Sigmoid colon (tissue), 7 donors: ENCODE measurements at places on chromosomes 16 and 17. TPM values are rescaled to one million over a fixed set of nuclear protein-coding genes. Genes with fewer than 3 reads are reported as not detected.

Gene DOC2A
- total RNA-seq: not detected

Gene KRTAP1-5
- not detected for total RNA-seq

Gene MC1R
- total RNA-seq: 4.2 TPM

Gene CSH2
- not detected for total RNA-seq

Gene DNAJA3
- total RNA-seq: 44.7 TPM

Gene KATNIP
- 17.3 TPM for total RNA-seq

Gene ABI3
- total RNA-seq: 1.8 TPM

Gene QRICH2
- total RNA-seq: 5.0 TPM

Gene SLC5A11
- total RNA-seq: not detected

Gene CYGB
- total RNA-seq: 19.0 TPM

GRCh38 chr17:27385626-27386025 lies 70.6 kb upstream of the KSR1 start:
- no peak for DNase-seq

- no peak for DNase-seq
These were observed 43.4 kb downstream of the BMERB1 start for GRCh38 chr16:15477802-15478201.

- DNase-seq: no peak
These were observed 603.0 kb upstream of the CDH8 start for GRCh38 chr16:62638964-62639870.

DNA sequence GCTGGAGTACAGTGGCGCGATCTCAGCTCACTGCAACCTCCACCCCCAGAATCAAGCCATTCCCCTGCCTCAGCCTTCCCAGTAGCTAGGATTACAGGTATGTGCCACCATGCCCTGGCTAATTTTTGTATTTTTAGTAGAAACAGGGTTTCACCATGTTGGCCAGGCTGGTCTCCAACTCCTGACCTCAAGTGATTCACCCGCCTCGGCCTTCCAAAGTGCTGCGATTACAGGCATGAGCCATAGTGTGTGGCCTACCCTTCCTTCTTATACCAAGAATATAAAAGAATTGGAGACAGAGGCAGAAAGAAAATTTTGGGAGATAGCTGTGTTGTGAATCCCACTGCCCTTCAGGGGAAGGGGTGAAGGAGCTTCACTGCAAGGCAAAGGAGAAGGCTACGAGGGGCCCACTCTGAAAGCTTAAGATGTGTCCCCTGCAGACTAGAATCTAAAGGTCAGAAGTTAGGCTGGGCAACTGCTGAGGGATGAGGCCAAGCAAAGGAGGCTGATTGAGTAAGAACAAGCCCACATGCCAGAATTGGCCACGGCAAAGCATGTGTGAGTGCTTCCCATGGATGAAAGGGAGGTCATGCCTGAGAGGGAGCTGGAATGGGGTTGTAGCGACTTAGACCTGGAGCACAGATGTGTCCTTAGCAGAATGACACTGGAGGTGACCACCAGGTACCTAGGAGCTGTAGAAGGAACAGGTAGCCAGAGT lies 8.4 kb upstream of the CRYBA1 start:
- DNase-seq: no peak

DNA sequence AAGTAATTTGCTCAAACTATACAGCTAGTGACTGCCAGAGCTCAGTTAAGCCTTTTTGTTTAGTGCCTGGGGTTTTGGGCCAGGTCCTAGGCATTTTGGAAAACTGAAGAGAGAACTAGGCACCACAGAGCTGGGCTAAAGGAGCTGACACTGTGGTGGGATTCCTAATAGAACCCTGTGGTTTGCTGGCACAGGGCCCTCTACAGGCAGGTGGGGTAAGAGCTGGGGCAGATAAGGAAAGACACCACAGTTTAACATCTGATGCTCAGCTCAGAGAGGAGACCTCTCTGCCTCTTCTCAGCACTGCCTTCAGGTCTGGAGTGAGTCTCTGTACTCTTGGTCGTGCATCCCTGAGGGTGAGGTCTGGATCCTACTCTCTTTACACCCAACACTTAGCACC lies 121.2 kb downstream of the SNX11 start:
- no peak for DNase-seq

DNA sequence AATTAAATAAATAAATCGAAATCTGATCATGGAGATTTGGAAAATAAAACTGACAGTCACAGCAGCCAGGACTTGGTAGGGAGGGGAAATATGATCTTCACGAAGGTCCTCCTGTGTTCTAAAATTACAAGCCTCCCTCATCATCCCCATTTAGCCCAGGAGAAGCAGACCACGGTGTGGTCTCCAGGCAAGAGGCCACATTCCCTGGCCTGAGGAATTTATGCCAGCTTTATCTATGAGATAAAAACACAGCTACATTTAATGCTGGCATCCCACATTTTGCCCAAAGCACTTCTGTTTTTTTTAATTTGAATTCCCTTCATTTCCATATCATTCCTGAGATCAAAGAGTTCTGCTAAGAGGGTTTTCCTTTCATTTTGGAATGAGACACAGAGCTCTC lies 43.2 kb downstream of the ABCC12 start:
- no peak for DNase-seq

DNA sequence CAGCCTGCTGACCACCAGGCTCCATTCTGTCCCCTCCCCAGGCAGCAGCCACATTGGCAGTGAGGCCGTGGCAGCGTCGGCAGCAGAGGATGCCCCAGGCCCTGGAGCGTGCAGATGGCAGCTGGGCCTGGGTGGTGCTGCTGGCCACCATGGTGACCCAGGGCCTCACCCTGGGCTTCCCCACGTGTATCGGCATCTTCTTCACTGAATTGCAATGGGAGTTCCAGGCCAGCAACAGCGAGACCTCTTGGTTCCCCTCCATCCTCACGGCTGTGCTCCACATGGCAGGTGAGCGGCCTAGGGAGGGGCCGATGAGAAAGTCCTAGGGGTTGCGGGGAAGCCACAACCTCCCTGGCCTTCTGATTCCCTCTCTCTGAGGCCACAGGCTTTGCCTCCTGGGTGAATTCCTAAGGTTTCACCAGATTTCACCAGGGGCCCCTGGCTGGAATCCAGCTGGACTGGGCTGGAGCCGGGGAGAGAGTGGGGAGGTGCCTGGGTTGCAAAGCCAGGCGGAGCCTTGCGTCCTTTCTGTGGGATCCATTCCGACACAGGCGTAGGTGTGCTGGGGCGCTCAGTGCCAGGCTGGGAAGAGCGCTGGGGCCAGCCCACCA lies 5.9 kb downstream of the SLC16A5 start:
- DNase-seq: no peak

DNA sequence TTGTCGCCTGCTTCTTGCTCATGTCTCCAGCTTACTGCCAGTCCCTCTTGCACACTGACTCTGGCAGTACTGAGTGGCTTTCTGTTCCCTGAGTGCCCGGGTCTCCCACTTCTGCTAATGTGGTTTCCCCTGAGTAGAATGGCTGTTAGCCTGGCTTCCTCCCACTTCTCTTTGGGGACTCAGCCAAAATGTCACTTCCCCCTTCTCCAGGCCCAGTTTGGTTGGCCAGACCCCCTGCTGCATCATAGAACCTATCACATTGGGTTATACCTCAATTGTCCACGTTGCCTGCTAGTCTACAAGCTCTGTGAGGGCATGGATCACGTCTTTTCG lies 304.4 kb downstream of the HS3ST3B1 start:
- peak; percentile 68 for DNase-seq

- no peak for DNase-seq
These were observed 886.5 kb upstream of the SOX9 start for GRCh38 chr17:71234349-71234748.

DNA sequence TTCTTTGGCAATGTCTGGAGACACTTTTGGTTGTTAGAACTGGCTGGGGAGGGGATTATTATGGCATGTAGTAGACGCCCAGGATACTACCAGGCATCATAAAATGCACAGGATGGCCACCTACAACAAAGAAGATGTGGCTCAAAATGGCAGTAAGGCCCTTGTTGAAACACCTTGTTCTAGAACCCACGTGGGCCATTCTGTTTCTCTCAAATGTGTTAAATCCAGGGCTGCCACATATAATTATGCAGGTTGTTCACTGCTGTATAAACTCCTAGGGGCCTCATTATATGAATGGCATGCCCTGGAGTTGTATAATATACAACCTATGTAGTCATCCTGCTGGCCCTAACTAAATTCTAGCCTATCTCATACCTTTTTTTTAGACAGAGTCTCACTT lies 123.5 kb upstream of the HAS3 start:
- DNase-seq: no peak

DNA sequence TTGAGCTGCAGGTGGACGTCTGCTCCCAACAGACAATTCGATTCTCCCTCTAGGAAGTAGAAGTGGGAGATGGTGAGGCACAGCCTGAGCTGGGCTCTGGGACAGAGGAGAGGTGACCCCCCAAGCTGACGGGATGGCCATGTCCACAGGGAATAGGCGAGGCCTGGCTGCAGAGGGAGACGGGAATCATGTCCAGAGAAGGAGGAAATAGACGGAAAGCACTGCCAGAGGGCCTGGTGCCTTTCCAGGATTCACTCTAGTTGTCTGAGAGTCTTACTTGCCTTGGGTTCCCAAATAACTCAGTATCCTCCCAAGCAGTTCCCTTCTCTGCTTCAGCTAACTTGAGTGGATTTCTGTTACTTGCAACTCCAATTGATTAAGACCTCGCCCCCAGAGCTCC lies 4.3 kb upstream of the CRISPLD2 start:
- DNase-seq: no peak

GRCh38 chr16:1159973-1160772 lies 7.3 kb downstream of the CACNA1H start:
- peak; percentile 94 for DNase-seq

DNA sequence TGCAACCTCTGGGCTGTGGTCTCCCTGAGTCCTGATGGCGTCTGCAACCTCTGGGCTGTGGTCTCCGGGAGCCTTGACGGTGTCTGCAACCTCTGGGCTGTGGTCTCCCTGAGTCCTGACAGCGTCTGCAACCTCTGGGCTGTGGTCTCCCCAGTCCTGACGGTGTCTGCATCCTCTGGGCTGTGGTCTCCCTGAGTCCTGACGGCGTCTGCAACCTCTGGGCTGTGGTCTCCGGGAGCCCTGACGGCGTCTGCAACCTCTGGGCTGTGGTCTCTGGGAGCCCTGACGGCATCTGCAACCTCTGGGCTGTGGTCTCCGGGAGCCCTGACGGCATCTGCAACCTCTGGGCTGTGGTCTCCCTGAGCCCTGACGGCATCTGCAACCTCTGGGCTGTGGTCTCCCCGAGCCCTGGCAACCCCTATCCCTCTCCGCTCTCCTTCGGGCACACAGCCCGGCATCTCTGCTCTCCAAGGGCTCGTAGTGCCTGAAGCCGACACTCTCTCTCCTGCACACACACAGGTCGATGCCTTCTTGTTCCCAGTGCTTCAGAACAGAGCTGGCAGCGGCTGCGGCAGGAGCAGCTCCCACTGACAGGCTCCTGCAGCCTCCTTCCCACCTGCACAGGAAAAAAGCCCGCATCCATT lies 45.6 kb downstream of the METRNL start:
- peak; percentile 59 for DNase-seq

GRCh38 chr17:42253578-42253977 lies 22.6 kb downstream of the STAT5B start:
- DNase-seq: no peak

DNA sequence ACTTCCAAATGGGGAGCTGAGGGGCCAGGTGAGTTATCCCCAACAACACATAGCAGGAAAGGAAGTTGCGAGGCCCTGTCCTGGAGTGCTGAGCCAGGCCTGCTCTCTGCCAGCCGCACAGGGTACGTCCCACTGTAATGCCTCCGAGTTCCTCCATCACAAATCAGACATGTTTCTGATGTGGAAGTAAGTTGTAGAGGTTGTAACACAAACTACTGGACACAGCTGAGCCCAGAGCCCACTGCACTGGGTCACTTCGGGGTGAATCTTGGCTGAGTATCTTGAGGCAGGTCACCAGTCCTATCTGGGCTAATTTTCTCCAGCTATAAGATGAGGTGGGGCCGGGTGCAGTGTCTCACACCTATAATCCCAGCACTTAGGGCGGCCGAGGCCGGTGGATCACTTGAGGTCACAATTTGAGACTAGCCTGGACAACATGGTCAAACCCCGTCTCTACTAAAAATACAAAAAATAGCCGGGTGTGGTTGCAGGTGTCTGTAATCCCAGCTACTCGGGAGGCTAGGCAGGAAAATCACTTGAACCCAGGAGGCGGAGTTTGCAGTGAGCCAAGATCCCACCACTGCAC lies 100.8 kb upstream of the CDH5 start:
- DNase-seq: peak; percentile 41

DNA sequence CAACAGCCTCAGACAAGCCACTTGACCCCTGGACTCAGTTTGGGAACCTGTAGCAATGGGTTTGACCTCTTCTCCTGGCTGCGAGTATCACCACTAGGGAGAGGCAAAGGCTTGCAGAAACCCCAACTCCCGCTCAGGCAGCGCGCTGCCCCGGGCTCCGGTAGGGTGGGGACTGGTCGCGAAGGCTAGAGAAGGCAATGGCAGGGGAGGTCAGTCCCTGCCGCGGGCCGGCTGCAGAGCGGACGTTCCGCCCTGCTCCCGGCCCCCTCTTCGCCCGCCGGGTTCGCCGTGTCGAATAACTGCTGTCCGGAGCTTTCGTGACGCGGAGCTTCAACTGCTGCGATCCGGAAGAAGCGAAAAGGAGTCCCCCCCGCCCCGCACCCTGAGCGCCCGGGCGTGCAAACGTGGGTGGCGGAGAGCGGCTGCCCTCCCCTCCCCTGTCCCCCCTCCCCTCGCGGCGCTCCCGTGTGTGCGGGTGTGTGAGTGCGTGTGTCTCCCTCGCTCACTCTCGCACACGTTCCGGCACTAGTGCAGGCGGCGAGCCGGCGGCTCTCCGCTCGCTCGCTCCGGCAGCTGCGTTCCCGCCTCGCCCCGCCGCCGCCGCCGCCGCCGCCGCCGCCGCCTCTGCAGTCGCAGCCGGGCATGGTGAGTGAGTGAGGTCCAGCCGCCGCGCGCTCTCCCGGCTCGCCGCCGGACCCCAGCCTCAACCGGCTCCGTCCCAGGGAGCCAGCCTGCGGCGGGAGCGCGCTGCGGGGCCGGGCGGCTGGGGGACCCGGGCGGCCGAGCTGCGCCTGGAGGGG lies 772 bp upstream of the SHISA6 start:
- DNase-seq: no peak

DNA sequence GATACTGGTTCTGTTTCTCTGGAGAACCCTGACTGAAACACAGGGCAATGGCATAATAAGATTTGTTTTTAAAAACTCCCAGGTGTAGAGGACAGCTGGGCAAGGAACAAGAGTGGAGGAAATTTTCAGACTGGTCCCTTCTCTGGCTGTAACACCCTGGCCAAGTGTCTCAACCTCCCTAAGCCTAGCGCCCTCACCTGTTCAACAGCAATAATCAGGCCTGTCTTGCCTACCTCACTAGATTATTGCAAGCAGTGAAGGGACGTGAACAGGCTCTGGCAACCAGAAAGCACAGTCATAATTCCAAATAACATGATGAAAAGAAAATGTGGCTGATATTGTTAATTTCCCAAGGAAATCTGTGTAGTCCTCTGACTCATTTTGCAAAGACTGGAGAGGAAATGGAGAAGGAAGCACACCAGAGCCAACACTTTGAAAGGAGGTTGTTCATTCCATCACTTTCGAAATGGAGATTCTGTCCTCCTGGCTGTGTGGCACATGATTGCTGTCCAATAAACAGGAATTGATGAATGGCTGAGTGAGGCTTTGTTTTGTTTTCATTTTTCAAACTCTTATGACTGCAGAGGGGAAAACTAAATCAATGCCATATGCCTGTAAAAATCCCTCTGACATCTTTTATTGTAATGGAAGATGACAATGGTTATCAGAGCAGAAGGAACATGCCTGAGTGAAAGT lies 87.5 kb upstream of the HLF start:
- no peak for DNase-seq

GRCh38 chr17:28476076-28476865 lies 2.8 kb downstream of the SLC13A2 start:
- DNase-seq: peak; percentile 13
